Epithelial cell of proximal tubule (primary cell): ENCODE measurements at places on chromosomes 3 and 15. TPM values are rescaled to one million over a fixed set of nuclear protein-coding genes. Genes with fewer than 3 reads are reported as not detected.

The SLC7A14 gene
- under 0.01 and 0.12 TPM in 2 replicates for total RNA-seq

The GRAMD1C gene
- 1.6 and 8.6 TPM in 2 replicates for total RNA-seq

The TRPM1 gene
- not detected in 2 replicates for total RNA-seq

DNA sequence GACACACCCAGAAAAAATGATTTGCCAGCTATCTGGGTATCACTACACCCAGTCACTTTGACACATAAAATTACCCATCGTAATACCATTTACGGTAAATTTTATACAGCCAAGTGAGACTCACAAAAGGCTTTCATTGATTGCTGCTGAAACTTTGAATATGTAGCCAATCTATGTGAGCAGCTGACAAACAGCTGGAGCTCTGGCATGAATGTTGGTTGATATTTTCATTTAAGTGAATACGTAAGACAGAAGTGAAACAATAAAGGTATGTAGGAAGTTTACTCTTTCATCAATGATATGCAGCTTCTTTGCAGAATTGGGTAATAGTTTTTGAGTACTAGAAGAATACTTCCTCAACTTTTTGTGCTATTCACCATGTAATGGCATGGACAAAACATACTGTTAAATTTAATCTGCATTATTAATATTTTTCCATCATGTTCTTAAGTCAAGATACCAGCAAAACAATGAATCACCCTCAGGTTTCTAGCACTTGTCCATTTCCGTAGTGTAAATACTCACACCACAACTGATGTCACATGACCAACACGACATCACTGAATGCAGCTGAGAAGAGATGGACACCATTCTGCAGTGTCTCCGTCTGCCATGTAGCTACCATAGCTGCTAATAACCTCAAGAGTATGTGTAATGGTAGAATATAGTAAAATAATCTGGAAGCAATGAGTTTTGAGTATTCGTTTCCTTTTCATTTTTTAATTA is 205.9 kb upstream of the HES1 start:
- no peak for DNase-seq

The SLC49A4 gene
- total RNA-seq: 10.3 and 12.2 TPM in 2 replicates

The CCDC71 gene
- 33.4 and 44.4 TPM in 2 replicates for total RNA-seq

The VGLL3 gene
- total RNA-seq: 7.9 and 9.9 TPM in 2 replicates

The EAF2 gene
- total RNA-seq: 2.9 and 3.0 TPM in 2 replicates

The HYAL1 gene
- total RNA-seq: 1.3 and 2.2 TPM in 2 replicates

The EXD1 gene
- total RNA-seq: not detected in 2 replicates

DNA sequence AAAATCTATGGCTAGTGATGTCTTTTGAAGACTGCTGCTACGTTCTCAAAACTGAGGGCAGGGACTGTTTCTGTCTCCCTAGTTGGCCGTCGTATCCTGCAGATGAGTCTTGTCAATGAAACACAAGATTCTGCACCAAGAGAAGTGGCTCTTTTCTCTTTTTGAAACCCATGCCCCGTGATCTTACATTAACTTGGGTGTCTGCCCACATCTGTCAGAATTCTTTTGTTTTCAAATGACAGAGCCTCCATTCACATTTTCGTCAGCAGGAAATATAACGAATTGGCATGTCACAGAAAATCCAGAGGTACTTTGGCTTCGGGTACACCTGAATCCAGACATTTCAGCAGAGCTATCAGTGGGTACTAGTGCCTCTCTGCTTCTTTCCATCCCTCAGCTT is 331.3 kb upstream of the PROK2 start:
- DNase-seq: no peak

GRCh38 chr3:30475038-30475808 is 131.2 kb upstream of the TGFBR2 start:
- no peak for DNase-seq

DNA sequence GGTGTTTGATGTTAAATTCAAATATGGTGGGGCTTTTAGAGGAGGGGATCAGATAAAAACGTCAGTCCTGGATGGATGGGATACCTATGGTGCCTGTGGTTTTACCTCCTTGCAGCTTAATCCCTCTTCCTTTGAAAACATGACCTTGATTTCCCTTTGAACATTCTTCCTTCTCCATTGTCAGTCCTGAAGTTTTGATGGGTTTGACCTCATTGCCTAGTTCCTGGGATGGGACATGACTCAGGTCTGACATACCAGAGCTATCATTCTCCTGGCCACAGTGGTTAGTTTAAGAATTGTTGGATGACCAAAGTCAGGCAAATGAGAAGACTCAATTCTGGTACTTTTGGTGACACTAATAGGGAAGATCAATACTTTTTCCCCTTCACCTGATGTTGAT is 87.2 kb downstream of the PRICKLE2 start:
- DNase-seq: no peak

DNA sequence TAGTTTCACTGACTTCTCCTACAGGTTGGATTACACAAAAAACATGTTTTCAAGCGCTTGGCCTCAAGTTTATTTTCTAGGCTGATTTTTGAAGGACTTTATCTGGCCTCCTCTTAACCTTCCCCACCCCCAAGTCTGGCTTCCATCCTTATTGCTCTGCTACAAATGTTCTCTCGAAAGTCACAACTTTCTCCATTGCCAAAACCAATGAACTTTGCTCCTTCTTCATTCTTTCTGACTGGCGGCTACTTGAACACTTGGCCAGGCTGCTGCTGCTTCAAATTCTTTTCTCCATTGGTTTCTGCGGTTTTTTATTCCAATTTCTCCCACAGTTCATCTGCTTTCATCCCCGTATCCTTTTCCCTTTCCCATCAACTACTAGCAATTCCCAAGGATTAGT is 106.6 kb downstream of the TOP2B start:
- DNase-seq: no peak

GRCh38 chr3:16388850-16389441 is 123.9 kb downstream of the OXNAD1 start:
- no peak for DNase-seq

- DNase-seq: no peak
Observed at GRCh38 chr3:51691021-51691420, 15.8 kb upstream of the GRM2 start.

- DNase-seq: no peak
Observed at GRCh38 chr15:59258317-59258716, 51.7 kb downstream of the LDHAL6B start.

The SATB1 gene
- 1.3 and 2.0 TPM in 2 replicates for total RNA-seq

DNA sequence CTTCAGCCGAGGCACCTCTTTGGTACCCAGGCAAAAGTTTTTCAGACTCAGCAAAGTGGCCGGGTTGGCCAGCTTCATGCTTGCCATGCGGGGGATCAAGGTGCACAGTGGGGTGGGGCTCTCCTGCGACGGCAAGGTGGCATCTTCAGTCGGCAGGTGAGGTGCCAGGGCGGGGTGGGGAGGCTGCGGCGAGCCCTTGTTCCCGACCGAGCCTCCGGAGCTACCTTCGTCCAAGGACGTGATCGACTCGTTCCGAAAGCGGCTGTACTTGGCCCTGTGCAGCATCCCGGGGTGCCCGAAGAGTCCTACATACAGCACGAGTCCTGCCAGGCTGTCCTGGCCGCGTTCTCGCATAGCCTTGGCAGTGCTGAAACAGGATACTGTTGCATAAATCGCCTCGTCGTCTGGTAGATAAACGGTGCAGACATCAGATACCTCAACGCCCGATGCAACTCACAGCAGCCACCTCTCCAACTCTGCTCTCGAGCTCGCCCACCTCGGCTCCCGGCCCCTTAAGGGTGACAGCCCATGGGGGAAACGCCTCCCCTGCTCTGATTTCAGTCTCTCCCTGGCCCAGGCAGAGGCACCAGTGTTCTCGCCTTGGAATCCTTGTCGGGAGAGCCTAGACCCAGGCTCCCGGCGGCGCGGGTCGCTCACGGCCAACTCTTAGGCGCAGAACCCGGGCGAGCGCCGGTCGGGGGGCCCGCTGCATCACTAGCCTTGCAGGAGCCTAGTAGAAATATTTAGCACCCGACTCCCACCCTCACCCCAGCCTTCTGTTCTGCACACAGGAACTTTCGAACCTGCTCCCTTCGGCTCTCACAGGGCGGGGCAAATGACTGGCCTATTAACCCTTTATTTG is 826 bp downstream of the SHC4 start:
- no peak for DNase-seq

GRCh38 chr15:67796196-67797127 is 28.8 kb upstream of the SKOR1 start:
- no peak for DNase-seq

The UACA gene
- 20.6 and 39.7 TPM in 2 replicates for total RNA-seq

GRCh38 chr3:194691481-194692283 is 6.0 kb downstream of the FAM43A start:
- peak; percentile 22 for DNase-seq

DNA sequence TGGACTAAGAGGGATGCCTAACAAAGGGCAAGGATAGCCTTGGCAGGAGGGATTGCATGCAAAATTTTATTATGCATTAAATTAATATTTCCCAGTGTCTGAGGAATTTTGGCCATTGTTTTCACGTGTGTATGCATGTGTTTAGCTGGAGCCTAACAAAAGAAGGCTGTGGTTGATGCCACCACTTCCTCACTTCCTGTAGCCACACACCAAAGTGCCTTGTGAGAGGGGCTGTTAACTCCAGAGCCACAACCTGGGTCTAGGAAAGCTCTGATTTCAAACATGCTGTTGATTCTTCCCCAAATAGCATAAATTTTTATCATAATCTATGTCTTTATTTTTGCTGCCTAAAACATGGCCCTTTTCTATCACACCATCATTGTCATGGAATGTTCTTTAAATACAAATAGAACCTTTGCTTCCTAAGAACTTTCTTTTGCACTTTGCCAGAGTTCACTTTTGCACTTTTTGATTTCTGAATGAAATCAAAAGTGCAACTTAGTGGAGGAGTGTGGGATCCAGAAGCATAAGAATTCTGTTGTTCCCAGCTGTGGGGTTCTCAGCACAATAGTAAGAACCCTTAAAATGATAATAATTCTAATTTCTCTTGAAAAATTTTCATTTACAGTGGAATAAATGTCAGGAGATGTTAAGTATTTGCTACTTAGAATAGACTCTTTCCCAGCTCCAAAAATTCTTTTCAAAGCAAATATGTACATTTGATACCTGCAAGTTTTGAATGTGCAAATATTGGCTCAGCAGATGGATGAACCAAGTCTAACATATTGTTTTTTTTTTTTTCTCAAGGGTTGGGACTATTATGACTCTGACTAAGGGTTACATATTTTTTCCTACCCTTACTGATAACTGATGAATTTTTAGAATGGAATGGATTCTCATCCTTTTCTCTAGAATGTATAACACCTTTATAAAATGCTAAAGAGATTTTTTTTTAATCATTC is 35.6 kb upstream of the SPTSSB start:
- DNase-seq: no peak

The TERC gene
- 196 and 307 TPM in 2 replicates for total RNA-seq

The DNAJC17 gene
- 21.7 and 43.2 TPM in 2 replicates for total RNA-seq

- DNase-seq: no peak
Observed at GRCh38 chr3:143302638-143303171, 183.1 kb downstream of the CHST2 start.

DNA sequence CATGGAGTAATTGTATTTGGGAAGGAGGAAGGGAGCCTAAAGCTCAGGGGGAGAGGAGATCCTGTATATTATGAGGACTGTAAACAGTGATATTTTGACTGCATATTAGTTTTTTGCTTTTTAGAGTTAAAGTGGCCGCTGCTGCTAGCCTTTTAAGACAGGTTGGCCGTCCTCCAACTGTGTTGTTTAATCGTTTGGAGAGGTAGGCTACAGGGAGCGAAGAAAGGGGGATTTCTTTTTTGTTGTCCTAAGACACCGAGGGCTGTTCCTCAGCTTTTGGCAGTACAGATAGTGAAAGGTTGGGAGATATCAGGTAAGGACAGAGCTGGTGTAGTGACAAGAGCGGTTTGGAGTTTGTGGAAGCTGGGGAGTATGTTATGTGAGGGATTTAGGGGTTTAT is 38.2 kb upstream of the RNF7 start:
- DNase-seq: no peak

The CADPS gene
- total RNA-seq: not detected in 2 replicates

- no peak for DNase-seq
Observed at GRCh38 chr3:53665608-53666425, 171.4 kb downstream of the CACNA1D start.

- peak; percentile 74 for DNase-seq
Observed at GRCh38 chr3:99633887-99634558, 4.4 kb upstream of the COL8A1 start.

- DNase-seq: no peak
Observed at GRCh38 chr15:60720493-60721256, 241.7 kb upstream of the ICE2 start.

DNA sequence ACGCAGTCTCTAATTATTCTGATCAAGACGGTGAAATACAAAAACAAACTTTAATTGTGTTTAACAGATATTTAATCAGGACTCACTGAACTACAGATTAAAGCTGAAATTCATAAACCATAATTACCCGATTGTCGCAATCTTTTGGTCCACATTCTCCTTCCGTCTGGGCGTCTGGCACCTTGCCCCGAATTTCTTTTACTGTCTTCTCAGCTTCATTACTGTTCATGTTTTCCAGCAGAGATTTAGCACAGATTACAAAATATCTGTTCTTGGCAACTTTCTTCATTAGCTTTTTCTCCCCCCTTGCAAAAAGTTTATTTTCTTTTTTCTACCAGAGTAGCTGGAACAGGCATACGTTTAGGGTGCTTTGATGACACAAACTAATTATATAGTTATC is 271.4 kb downstream of the TIGIT start:
- DNase-seq: no peak

- peak; percentile 94 for DNase-seq
Observed at GRCh38 chr3:171284308-171285075, 175.7 kb downstream of the TNIK start.

DNA sequence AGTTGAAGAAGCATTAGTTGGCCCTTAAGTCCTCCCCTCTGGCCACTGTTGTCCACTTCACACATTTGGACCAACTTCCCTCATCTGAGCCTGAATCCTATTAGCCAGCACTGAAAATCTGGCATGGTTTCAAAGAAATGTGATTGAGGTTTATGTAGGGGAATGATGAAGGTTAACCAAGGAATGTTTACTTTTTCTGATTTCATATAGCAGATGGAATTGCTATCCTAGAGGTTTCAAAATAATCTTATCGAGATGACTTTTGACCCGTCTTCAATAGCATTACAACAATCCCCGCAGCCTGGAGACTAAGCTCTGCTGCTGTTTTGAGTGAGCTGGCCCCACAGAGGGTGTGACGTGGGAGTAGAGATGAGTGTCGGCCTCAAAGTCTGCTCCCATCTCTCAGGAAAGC is 200.8 kb upstream of the IL12A start:
- DNase-seq: no peak

The FURIN gene
- 91.0 and 104 TPM in 2 replicates for total RNA-seq

The STARD5 gene
- total RNA-seq: 0.63 and 1.1 TPM in 2 replicates

- DNase-seq: no peak
Observed at GRCh38 chr3:50383750-50384149, 24.4 kb upstream of the TMEM115 start.

DNA sequence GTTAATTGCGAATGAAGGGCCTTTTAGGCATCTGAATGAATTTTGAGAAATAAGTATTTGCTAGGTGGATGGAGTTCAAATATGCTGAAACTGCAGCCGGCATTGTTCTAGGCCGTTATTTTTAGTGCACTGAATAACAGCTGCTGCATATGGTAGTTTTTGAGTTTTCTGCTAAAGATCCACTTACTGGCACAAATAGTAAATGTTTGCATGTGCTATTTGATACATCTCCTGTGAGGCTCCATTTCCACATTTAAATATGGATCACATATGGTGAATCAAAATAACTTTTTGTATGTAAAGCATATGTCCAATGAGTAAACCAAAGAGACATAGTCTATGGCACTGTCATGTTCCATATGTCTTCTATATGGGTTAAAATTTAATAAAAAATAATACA is 56.7 kb upstream of the CNTN4 start:
- DNase-seq: no peak

The LYZL4 gene
- not detected in 2 replicates for total RNA-seq

- DNase-seq: no peak
Observed at GRCh38 chr15:62887113-62887570, 155.4 kb upstream of the TPM1 start.
